Activated T-helper 2 cell treated with anti-CD3 and anti-CD28 coated beads, Interferon-gamma antibody, Interleukin-2, Interleukin-4, amounts not matched to agents 10 μg/mL and 5 μg/mL and 100 μg/mL, durations not matched to agents 14 hours and 24 hours and 36 hours (primary cell): ENCODE measurements at places on chromosomes 6 and 20.

GRCh38 chr20:47319517-47320252 lies 36.8 kb downstream of the ZMYND8 start:
- DNase-seq = no peak

- no peak for DNase-seq
Observed at GRCh38 chr6:113597231-113597583, 259.9 kb upstream of the MARCKS start.

GRCh38 chr20:50020288-50020687 lies 37.5 kb downstream of the SNAI1 start:
- DNase-seq = no peak

- DNase-seq = no peak
Observed at GRCh38 chr20:40258931-40259330, 430.1 kb downstream of the MAFB start.

- no peak for DNase-seq
Observed at GRCh38 chr20:18907353-18907752, 93.8 kb downstream of the SCP2D1 start.

GRCh38 chr6:56962441-56962840 lies 7.5 kb downstream of the BEND6 start:
- no peak for DNase-seq

- DNase-seq = no peak
Observed at GRCh38 chr20:57651881-57652605, 31.8 kb upstream of the ZBP1 start.

- DNase-seq = no peak
Observed at GRCh38 chr6:79631693-79632172, 604 bp downstream of the SH3BGRL2 start.

DNA sequence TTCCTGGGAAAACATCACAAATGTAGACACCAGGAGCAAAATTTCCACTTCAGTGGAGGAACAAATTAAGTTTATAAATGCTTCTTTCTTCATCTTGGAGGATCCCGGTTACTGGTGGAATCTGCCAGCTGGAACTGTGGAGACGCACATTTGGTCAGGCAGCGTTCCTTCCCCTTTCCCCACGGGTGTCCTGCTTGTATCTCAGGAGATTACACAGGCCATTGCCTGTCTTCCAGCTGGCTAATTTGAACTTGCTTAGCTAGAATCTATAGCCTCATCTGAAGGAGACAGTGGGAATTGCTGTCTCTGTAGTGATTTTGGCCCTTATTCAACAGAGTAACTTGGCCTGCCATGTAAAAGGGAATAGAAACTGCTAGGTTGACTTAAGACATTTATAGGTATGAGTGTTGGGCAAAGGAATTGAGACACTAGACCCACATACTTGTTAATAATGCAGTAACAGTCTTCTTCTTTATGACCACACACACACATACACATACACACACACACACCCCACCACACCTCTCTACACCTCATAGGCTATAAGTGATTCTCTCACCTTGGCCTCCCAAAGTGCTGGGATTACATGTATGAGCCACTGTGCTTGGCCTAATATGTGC lies 34.4 kb downstream of the TSBP1 start:
- no peak for DNase-seq

- DNase-seq = no peak
Observed at GRCh38 chr20:48823960-48824498, 3.8 kb downstream of the PREX1 start.

DNA sequence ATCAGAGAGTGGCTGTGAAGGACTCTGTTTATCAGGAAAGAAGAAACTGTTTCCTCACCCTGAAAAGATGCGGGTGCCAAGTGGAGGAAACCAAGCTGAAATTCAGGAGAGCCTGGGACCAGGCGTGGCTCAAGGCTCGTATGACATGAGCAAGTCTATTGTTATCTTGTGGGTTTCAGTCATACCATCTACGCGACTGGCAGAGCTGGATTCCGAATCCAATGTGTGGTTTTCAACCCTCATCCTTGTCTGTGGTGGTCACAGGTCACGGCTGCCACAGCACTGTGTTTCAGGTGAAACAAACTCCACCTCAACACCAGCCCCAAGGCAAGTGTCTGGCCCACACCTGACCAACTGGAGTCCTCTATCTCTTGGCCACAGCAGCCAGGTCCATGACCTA lies 9.1 kb downstream of the MC3R start:
- DNase-seq = no peak

DNA sequence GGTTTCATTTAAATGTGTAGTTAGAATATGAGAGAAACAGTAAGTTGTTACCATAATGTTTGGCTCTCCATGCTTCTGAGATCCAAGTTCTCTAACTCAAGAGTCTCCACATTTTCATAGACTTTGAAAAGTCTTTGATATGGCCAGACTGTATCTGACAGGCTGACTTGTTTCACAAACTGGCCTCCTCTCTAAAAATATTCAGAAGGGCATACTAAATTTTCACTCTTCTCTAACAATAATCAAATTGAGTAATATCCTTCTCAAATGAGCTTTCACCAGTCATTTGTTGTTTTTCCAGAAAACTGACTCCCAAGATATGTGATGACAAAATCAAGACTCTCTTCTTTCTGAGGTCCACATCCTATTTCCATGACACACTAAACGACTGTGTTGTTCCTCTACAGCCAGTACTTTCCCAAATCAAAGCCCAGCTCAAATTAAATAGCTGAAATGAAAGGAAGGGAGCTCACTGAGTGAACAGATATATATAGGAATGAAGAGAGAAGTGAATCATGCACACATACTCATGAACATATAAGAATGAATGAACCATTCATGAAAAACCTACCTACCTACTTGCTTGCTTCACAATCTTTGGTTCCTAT lies 15.1 kb downstream of the HIVEP2 start:
- DNase-seq = no peak

DNA sequence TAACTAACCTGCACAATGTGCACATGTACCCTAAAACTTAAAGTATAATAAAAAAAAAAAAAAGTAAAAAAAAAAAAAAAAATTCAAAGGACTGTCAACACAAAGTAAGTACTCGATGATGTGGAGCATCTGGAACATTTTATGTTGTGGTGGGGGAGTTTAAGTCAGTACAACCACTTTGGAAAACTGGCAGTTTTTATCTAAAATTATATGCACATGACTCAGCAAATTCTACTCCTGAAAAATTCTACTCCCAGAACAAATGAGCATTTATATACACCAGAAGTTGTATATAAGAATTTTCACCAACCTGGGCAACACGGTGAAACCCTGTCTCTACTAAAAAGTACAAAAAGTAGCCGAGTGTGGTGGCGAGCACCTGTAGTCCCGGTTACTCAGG lies 36.9 kb upstream of the CCDC28A start:
- no peak for DNase-seq

DNA sequence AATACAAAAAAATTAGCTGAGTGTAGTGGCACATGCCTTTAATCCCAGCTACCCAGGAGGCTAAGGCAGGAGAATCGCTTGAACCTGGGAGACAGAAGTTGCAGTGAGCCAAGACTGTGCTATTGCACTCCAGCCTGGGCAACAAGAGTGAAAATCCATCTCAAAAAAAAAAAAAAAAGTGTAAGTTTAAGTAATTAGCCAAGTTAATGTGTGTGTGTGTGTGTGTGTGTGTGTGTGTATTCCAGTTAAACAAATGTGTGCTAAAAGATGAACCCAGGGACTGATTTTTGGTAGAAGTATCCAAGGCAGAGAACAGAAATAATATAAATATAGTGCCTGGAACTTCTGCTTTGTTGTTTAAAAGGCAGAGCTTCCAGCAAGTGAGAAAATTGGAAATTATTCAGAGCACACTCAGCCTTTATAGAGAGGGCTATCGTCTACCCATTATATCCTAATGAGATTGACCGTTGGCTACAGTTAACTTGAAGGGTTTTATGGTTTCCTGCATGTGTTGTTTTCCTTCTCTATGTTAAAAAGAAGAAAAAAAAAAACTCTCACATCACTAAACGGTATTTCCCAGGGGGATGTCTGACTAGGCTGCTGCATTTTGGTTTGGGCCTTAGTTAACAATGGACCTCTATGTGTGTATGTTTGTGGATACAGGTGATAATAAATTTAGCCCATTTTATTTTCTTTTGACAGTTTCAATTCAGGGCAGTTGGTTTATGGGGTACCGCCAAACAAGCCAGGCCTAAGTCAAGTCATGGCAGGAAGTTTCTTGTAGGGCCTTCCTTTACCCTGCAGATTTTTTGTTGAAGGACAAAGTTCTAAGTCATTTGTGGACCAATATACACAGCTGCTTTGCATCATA lies 9.8 kb downstream of the SOX4 start:
- no peak for DNase-seq

- DNase-seq = no peak
Observed at GRCh38 chr20:36120241-36120640, 34.3 kb upstream of the EPB41L1 start.

GRCh38 chr6:11279284-11279689 lies 46.8 kb upstream of the NEDD9 start:
- no peak for DNase-seq

- no peak for DNase-seq
Observed at GRCh38 chr20:54494303-54495006, 19.1 kb downstream of the DOK5 start.

- DNase-seq = no peak
Observed at GRCh38 chr6:67633058-67633457, 1002.0 kb upstream of the ADGRB3 start.

DNA sequence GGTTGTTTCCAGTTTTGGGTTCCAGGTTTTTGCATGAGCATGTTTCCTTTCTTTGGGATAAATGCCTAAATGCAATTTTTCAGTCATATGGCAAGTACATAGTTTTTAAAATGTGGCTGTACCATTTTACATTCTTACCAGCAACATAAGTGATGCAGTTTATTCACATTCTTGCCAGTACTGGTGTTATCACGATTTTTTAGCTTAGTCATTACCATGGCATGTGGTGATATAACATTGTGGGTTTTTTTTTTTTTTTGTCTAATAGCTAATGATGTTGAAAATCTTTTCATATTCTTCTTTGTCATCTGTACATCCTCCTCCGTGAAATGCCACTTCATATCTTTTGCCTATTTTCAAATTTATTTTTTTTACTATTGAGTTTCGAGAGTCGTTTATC lies 2.9 kb upstream of the TDRD6 start:
- no peak for DNase-seq

- DNase-seq = no peak
Observed at GRCh38 chr6:44009425-44010321, 117.6 kb downstream of the MRPL14 start.

- DNase-seq = no peak
Observed at GRCh38 chr20:59676851-59677182, 72.5 kb downstream of the PHACTR3 start.

- DNase-seq = peak; percentile 81
Observed at GRCh38 chr20:38804682-38805501, 605 bp upstream of the PPP1R16B start.

DNA sequence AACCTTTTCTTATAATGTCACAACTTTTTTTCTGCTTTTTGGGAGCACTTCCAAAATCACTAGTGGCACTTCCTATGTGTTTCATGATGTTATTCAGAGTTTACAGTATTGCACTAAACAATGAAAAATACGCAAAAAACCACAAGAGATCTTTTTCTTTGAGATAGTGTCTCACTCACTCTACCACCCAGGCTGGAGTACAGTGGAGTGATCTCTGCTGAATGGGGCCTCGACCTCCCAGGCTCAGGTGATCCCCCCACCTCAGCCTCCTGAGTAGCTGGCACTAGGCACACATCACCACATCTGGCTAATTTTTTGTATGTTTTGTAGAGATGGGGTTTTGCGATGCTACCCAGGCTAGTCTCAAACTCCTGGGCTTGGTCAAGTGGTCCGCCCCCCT lies 158.7 kb downstream of the COL21A1 start:
- no peak for DNase-seq

DNA sequence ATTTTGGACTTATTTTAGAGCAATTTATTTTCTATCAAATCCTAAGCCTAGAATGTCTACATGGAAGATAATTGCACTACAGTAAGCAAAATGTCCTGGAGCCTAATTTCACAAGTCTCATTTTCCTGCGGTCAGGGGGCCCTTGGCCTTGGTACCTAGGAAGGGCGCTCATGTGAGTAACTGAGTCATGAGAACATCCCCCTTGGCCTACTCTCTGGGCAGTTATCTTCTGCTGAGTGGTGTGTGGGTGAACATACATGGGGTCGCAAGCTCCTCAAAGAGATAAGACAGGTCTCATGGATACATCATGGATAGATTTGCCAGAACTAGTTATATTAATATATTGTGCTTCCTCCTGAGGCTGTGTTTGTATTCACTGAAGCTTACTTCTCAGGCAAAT lies 211.2 kb upstream of the MARCKS start:
- no peak for DNase-seq

- DNase-seq = no peak
Observed at GRCh38 chr6:146581968-146582367, 16.8 kb upstream of the ADGB start.
